ENCODE measurements at places on chromosomes 16 and 17.

DNA sequence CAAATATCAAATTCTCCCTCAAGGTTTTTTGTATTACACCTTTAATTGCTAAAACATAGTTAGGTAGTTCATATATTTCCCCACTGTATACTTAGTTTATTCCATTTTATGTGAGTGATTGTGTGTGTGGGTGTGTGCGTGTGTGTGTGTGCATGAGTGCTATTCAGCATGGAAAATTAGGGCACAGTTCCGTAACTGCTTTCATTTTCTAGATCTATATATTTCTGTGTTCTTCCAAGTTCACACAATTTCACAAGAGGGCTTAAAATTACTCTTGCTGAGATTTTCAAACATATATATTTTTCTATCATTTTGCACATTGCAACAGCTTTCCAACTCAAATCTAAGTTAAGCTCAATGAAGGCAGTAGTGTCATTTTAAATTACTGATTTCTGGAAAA lies 782.9 kb upstream of the SOX9 start:
- DNase-seq = no peak

DNA sequence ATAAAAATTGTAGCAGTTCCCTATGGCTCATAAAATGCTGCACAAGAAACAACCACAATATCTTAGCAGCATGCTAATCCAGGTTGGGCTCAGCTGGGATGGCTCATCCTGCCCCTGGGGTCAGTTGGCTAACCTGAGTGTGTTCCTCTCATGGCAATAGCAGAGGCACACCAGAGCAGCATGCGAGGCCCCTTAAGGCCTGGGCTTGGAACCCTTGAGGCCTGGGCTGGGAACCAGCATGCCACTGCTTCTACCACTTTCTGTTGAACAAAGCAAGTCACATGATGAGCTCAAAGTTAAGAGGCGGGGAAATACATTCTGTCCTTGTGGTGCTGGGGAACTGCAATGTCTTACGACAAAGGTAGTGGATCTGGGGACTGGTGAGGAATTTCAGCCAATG lies 154.4 kb upstream of the FOXF1 start:
- no peak for DNase-seq

DNA sequence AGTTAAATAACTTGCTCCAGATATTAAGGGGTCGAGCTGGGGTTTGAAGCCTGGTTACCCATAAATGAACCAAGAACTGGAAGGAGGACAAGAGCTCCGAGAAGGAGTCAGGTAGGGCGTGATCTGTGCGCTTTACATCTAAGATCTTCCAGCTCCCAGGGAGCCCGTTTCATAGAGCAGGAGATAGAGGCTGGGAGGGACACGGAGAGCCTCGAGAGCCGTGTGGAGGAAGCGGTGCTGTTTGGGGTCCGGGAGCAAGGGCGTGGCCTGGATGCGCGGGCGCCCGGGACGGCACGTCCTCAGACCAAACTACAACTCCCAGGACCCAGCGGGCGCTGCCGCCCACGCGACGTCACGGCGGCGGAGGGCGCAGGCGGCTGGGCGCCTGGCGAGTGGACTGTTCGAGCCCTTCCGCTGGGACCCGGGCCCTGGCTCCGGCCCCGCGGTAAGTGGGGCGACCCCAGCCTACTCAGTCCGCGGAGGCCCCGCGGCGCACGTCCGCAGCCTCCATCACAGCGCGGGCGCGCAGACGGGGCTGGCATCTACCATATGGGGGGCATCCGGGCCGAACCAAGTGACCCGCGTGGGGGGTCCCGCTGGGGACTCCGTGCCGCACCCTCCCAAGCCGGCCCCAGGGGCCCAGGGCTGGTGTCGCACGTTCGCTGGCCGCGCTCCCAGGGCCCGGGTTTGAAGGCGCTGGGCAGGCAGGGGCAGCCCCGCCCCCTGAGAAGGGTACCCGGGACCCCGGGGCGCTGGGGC lies at the start of gene BCKDK:
Gene BCKDK, plus strand, starts transcription at position 352 of the 759 bp plus-strand sequence. CDS start 838 bp downstream, outside the sequence.
- peak; percentile 89 for DNase-seq

- no peak for DNase-seq
These were observed 12.8 kb downstream of the SLC6A2 start for GRCh38 chr16:55668340-55669281.

DNA sequence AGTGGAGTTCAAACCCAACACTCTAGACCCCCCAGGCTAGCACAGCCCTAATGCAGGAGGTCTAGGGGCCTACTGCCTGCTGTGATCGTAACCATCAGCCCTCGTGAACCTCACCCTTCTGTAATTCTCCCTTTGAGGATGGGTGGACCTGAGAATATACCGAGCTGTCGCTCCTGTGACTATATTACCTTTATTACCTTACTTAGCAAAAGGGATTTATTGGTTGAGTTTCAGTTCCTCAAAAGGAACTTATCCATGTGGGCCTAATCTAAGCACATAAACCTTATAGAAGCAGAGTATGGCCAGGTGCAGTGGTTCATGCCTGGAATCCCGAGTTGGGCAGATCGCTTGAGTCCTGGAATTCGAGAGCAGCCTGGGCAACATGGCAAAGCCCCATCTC lies 19.2 kb upstream of the EMP2 start:
- no peak for DNase-seq

- no peak for DNase-seq
These were observed 14.1 kb downstream of the CLTC start for GRCh38 chr17:59633658-59634359.

- no peak for DNase-seq
These were observed 157.4 kb upstream of the NOG start for GRCh38 chr17:56436142-56436541.

- DNase-seq = no peak
These were observed 15.6 kb downstream of the SDR42E1 start for GRCh38 chr16:81995651-81996050.

GRCh38 chr17:66711401-66711800 lies 123.5 kb upstream of the CACNG5 start:
- DNase-seq = no peak

DNA sequence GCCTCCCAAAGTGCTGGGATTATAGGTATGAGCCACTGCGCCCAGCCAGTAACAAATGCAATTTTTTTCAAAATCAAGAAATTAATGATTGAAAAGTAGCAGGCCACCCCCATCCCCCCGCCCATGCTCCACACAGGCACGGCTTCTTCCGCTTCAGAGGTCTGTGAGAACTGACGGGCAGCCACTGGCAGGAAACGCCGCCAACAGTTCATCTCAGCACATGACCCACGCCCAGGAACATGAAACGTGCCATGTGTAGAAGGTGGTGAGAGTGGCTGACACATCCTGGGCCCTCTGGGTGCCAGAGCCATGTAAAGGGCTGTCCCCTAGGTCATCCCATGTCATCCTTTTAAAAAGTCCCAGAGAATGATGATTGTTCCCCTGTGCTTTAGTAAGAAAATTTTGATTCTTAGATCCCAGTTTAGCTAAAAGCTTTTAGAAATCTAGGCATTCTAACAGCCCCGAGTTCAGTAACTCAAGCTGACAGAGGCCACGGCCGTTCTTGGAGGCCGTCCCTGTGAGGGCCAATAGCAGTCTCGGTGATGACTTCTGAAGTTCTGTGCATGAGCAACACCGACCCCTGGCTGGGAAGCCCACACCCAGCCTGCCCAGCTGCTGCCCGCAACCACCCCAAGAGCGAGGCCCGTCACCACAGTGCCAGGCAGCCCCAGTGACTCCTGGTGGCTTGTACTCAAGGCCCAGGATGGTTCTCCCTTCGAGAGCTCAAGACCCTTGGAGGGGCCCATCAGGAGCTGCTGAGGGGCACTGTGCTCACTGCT lies 52.1 kb downstream of the KLHDC4 start:
- DNase-seq = peak; percentile 85

DNA sequence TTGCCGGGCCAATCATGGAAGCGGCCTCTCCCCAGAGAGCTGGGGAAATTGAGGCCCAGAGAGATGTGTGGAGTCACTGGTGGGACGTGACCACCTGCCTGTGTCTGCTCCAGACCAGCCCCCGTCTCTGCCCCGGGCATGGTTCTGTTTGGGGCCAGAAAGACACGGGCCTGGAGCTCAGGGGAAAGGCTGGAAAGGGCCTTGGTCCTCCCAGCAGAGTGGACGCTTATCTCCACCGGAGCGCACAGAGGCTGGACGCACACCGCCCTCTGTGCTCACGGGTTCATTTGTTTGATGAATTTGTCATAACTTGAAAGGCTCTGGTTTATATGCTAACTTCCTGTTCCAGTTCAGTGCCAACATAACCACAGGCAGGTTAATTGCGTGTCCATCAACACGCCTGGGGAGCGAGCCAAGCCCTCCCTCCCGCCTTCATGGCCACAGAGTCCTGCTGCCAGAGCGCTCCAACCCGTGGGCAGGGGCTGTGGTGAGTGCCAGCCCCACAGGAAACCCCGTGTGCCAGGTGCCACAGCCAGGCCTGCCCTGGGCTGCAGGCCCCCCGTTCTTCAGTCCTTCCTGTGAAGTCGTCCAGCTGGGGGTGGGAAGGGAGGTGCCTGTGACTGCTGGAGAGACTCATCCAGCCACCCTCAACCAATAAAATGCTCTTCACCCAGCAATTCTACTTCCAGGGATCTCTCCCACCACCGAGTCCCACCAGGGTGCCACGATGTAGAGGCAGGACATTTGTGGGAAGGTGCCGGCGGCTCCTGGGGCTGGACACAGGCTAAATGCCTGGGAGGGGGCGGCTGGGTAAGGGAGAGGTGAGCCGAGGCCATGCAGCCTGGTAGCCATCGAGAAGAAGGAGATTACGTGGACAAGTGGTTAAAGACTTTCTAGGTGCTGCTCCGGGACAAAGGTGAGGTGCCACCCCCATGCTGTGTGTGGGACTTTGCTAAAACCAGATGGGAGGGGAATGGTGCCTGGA lies 29.4 kb upstream of the BAHCC1 start:
- peak; percentile 32 for DNase-seq

DNA sequence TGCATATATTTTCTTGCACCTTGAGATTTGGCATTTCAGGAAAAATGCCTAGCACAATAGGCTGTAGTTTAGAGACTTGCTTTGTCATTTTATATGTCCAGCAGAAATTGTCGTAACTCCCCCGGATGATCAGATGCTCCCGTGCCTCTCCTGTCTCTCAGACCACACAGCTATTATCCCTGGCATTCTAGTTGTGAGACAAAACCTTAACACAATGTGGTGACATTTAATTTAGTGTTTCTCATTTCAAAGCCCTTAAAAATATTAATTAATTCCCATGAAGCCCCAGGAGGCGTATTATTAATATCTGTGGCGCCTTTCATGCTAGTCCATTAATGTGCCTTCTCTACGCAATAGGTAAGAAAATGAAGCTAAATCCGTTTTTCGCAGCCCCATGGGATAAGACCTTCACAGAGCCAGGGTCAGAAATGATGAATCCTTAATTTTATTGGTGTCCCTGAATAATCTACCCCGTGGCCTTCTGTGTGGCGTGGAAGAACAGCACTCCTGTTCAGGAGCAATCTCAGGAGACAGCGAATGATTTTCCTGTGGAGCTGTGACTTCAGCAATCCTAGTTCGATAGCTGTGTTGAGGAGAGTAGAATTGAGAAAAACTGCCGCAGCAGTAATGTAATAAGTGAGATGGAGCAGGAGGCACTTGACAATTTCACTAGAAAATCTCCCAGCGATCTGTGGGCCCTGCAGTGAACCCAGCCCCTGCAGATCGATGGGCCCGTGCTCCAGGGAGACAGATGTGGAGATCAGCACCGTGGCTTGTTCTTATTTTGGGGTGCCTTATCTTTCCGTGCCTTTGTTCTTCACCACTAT lies 157.9 kb downstream of the RPTOR start:
- no peak for DNase-seq

DNA sequence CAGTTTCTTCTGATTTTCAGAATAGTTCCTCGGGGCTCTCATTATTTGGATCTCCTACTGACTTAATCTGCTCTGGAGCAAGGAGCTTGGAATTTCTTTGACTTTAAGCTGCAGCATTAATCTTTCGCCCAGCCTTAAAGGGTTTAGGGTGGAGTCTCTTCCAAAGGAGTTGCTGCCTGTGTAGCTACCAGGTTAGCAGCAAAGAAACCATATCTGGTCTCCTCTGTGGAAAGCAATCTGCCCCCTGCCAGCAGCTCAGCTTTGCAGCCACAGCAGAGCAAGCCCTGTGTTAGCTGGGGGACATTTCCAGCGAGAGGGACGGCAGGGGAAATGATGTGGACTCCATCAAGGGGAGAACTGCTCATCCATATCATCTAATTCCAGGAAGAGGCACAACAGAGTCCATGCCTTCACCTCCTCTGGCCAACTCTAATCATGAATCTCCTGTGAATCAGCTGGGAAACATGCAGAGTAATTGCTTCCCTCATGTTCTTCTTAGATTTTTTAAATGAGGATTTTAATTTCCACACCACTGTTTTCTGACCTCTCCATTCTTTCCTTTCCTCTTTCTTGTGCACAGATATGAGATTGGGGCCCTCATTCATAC lies 827.6 kb upstream of the CA10 start:
- no peak for DNase-seq

DNA sequence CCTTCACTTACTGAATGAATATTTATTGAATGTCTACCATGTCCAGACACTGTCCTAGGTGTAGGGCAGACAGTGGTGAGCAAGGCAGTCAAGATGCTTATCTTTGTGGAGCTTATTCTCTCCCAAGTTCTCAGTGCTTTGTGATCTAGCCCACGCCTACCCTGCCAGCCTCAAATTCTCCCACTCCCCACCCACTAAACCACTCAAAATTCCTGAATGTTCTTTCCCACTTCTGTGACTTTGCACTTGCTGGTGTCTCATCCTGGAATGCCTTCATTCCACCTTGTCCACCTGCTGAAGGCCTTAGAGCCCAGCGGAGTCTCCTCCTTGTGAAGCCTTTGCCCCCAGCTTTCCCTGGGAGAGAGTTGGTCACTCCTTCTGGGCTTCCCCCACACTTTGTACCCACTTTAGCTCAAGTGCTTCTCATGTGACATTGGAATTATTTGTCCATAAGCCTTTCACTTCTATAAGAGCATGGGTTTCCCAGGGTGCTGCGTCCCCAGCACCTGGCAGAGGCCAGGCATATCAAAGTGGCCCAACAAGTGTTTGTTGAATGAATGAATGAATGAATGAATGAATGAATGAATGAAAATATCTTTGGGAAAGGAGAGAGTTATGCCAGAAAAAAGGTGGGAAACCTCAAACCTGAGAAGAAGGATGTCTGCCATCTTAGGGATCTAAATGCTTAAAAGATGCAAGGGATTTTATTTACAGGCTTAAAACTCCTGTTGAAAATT lies 23.0 kb downstream of the CCDC182 start:
- DNase-seq = no peak

DNA sequence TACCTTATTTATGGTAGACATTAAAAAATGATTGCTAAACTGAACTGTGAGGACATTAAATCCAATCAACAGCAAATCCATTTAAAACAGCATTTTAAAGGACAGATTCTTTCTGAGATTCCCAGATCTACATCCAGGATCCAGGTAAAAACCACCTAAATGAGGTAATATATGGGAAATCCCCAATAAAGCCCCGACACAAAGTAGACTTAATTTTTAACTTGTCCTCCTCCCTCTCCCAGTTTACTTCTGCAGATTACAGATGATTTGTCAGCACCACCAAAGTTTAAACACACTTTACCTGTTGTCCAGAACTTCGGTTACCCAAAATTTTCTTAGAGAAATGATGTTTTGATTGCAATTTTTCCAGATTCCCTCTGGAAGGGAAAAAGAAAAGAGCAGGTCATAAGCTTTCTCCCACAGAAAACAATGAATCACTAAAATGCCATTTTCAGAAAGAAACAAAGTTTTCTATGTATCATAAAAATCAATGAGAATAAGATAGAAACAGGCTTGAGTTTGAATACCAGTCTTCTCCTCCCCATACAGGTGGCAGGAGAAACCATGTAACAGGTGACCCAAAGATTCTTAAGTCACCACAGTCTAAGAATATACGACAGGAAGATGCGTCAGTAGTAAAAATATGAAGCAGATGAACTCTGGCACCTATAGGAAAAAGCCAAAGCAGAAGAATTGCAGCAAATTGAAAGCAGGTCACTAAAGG lies 22.8 kb downstream of the GJC1 start:
- no peak for DNase-seq
